ENCODE measurements at places on chromosomes 4 and X.

DNA sequence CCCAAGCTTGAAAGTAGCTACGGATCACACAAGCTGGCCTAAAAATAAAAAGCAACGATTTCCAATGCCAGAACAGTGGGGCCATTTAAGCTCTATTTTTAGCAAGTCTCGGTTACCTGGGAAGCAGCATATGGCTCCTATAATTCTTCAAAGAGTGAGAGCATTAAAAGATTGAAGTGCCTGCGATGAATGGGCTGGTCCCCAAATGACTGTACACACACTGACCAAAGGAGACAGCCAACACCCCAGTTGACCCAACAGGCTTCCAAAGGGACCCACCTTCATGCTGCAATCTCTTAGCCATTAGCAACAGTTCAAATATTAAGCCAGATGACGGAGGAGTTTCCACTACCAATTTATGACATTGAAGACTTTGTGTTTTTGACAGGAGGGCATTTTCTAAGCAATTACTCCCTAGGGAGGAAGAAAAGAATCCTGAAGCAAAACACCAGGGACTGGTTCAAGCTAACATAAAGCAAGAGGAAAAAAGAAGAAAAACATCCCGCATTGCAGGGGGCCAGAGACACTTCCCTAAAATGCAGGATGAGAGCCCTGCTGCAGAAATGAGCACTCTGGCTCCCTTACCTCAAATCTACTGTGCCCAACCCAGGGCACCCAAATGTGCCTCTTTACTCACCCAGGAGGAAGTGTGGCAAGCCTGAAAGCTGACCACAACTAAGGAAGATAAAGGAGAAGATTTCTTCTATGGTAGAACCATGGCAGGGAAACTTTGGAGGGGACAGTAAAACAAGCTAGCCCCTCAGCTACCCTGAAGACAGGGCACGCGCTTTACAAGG, 21.6 kb downstream of the SH3KBP1 start:
- no peak for DNase-seq

- no peak for DNase-seq
These were observed 180.4 kb upstream of the FAT1 start for GRCh38 chr4:186904101-186904500.

GRCh38 chrX:11474021-11474420, 180.8 kb downstream of the AMELX start:
- no peak for DNase-seq

- no peak for DNase-seq
These were observed 257.9 kb downstream of the PCDH18 start for GRCh38 chr4:137274404-137274803.

GRCh38 chrX:64169988-64170387, 35.5 kb downstream of the AMER1 start:
- DNase-seq = no peak

GRCh38 chr4:174061026-174061425, 222.4 kb downstream of the FBXO8 start:
- DNase-seq = no peak

GRCh38 chr4:165740911-165741310, 132.1 kb upstream of the TLL1 start:
- DNase-seq = no peak

DNA sequence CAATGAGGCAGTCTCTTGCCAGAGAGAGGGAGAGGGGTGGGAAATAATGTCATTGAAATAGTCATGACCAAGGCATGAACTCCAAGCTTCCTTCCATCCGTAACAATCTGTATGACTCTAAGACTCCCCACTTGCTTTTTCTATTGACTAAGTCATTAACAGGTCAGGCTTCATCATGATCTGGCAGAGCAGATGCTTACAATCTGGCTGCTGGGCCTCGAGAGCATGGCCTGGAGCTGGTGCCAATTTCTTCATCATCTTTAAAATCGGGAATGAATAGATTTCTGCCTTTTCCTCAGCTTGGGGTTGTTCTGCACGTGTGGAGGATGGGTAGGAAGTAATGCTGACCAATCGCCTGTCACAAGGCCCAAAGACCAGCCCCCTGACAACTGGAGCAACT, 280.6 kb upstream of the CLNK start:
- no peak for DNase-seq

DNA sequence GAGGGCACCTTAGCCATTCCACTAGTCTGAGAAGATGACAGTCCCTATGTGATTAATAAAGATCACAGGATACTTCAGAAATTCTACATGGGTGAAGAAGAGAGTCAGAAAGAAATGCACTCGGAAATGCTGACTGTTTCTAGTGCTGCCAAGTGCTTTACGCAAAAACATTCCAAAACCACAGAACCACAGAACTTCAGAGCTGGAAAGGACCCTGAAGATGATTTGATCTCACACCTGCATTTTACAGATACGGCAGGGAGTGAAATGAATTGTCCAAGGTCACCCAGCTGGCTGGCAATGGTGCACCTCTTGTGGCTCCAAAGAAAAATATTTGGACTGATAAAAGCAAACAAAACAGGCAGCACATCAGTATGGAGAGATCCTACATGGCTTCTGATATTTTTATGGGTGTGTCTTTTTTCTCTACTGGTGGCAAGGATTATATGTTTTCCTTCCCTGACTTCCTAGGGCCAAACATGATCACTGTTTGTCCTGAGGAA, 115.9 kb downstream of the MAML3 start:
- no peak for DNase-seq

DNA sequence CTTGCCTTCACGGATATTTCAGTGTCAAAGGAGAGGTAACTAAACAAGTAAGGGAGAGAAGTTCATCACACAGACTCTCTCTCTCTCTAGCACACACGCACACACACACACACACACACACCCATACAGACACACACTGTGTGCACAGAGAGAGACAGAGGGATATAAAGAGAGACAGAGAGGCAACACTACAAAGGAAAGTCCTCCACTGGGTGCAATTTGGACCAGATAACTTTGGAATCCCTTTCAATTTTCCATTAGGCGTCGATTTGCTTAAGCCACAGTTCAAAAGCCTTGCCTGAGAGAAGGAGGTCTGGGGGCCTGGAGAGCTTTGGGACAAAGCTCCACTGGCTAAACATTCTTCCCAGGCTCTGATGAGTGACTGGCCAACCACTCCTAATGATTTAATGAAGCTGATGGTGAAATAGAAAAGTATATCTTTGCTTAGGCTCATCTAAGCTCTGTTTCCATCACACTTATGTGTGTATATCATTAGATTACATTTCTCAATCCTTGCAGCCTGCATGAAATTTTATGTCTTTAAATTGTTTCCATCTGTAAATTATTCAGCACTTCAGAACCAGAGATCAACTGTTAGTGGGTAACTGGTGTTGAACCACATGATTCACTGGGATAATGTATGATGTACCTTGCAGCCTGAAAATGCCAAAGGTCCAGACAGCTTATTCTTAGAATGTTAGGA, 180.8 kb downstream of the MAGEB17 start:
- no peak for DNase-seq

GRCh38 chr4:153518001-153518400, 51.8 kb downstream of the TMEM131L start:
- DNase-seq = no peak

- DNase-seq = no peak
These were observed 7.8 kb upstream of the CLOCK start for GRCh38 chr4:55554453-55555030.

DNA sequence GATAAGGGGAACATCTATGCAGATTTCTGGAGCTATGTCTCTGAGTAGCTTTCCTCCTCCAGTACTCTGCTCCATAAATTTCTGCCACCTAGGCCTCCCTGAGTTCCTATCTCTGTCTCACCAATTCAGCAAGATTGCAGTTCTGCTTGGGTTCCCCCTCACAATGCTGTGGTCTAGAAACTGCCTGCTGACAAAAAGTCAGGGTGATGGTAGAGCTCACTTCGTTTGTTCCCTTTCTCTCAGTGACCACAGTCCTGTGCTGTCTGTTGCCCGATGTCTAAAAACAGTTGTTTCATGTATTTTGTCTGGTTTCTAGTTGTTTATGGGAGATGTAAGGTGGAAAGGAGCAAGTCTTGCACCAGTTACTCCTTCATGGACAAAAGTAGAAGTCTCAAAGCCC, 41.1 kb downstream of the AMMECR1 start:
- DNase-seq = no peak

DNA sequence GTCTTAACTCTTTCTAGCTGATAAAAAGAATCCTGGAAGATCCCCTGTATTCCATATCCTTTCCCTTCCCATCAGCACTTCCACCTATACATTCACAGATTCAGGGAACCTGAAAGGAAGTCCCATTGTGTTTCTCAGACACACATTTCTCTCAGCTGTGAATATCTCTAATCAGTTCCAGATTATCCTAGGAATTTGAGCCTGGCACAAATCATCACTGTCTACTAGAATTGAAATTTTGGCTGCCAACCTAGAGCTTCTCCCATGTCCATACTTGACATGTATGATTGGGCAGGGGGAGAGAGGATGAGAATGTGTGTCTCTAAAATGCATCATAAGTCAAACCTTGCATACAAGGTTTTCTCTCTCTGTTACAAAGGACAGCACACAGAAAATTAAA, 53.1 kb downstream of the NDST3 start:
- no peak for DNase-seq

DNA sequence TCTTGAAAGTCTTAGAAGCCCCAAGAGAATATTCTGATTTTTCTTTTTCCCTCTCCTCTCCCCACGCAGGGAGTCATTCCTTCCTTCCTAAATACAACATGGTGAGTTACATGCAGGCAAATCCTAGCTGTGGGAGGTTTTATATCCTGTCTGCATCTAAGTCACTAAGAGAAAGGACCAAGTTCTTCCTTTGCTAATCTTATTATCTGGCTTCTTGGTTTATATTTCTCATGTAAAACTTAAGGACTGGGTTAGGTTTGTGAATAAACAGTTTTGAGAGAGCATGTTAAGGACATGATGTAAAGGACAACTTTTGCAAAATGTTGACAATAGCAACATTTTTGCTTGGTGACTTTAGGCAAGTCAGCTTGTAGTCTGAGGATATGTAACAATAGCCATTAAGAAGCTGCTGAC, 5.1 kb upstream of the CXCL9 start:
- DNase-seq = no peak

GRCh38 chr4:13907255-13907751, 279.8 kb upstream of the BOD1L1 start:
- DNase-seq = no peak
